Smooth muscle cell of the umbilical artery (primary cell): ENCODE measurements at places on chromosomes 4 and X. TPM values are rescaled to one million over a fixed set of nuclear protein-coding genes. Genes with fewer than 3 reads are reported as not detected.

Gene SLC49A3
- 1.4 and 5.3 TPM in 2 replicates for total RNA-seq

Gene CXCL9
- not detected in 2 replicates for total RNA-seq

Gene TRPC3
- total RNA-seq = 0.30 and 1.5 TPM in 2 replicates

Gene GPR50
- total RNA-seq = not detected in 2 replicates
